Hepatocyte (in vitro differentiated cells): ENCODE measurements at places on chromosomes 12 and 14. TPM values are rescaled to one million over a fixed set of nuclear protein-coding genes. Genes with fewer than 3 reads are reported as not detected.

Gene ITPK1
- 55.9 and 66.7 TPM in 2 replicates for total RNA-seq

Gene ADCY4
- total RNA-seq = 0.63 and 1.4 TPM in 2 replicates

Gene B4GALNT3
- 10.6 and 13.9 TPM in 2 replicates for total RNA-seq

Gene SCNN1A
- total RNA-seq = 21.7 and 28.6 TPM in 2 replicates

Gene HOXC5
- 0.20 and 0.40 TPM in 2 replicates for total RNA-seq

Gene FBXW8
- total RNA-seq = 14.1 and 20.6 TPM in 2 replicates

Gene TESPA1
- not detected in 2 replicates for total RNA-seq

Gene SERPINA5
- 88.8 and 109 TPM in 2 replicates for total RNA-seq

Gene DENND5B
- total RNA-seq = 24.9 and 26.7 TPM in 2 replicates

Gene CLEC6A
- not detected in 2 replicates for total RNA-seq

Gene TDRD9
- total RNA-seq = 0.73 and 2.2 TPM in 2 replicates

Gene SLC2A3
- total RNA-seq = 76.3 and 98.2 TPM in 2 replicates

Gene FAM186B
- total RNA-seq = 0.17 and 0.52 TPM in 2 replicates

Gene TEX52
- total RNA-seq = not detected in 2 replicates

Gene KRT78
- total RNA-seq = 0.08 TPM in 1 of 2 replicates, not detected in the other

Gene CEP170B
- total RNA-seq = 12.0 and 20.3 TPM in 2 replicates

Gene PTCSC3
- not detected in 2 replicates for total RNA-seq

Gene TRIAP1
- total RNA-seq = 43.6 and 43.8 TPM in 2 replicates

Gene ADAM20
- total RNA-seq = 0.08 and 0.30 TPM in 2 replicates

Gene CCDC197
- total RNA-seq = not detected in 2 replicates

Gene C12orf60
- 1.5 and 2.3 TPM in 2 replicates for total RNA-seq

Gene FIGNL2
- 2.1 and 3.2 TPM in 2 replicates for total RNA-seq

Gene C12orf54
- total RNA-seq = not detected in 2 replicates

Gene NPFF
- not detected in 2 replicates for total RNA-seq

Gene KRT83
- not detected in 2 replicates for total RNA-seq

Gene PLEKHD1
- total RNA-seq = not detected in 2 replicates

Gene MYO1H
- not detected in 2 replicates for total RNA-seq

Gene CD163
- 3.8 and 5.6 TPM in 2 replicates for total RNA-seq

Gene SLC2A13
- total RNA-seq = 20.0 and 21.1 TPM in 2 replicates

Gene SLC17A8
- total RNA-seq = 0.10 and 0.40 TPM in 2 replicates

Gene TMEM52B
- total RNA-seq = 0.03 TPM in 1 of 2 replicates, not detected in the other

Gene WNT1
- total RNA-seq = not detected in 2 replicates

Gene TAS2R8
- not detected in 2 replicates for total RNA-seq

Gene EIF2S3B
- total RNA-seq = 1.3 and 1.4 TPM in 2 replicates

Gene USP5
- 60.5 and 61.6 TPM in 2 replicates for total RNA-seq

Gene CBLN3
- 2.2 and 2.8 TPM in 2 replicates for total RNA-seq

Gene TTC6
- total RNA-seq = 20.1 and 20.8 TPM in 2 replicates

Gene RDH12
- total RNA-seq = 1.1 and 1.5 TPM in 2 replicates

Gene PPP1R1A
- total RNA-seq = 14.0 and 19.9 TPM in 2 replicates

Gene ANKS1B
- 0.40 and 2.2 TPM in 2 replicates for total RNA-seq
